ENCODE measurements at places on chromosomes 1 and 21. TPM values are rescaled to one million over a fixed set of nuclear protein-coding genes. Genes with fewer than 3 reads are reported as not detected.

GRCh38 chr1:33031506-33031905, 5.2 kb downstream of the AK2 start:
- H3K27me3 ChIP-seq: no peaks in the 10 kb centered on the region
- no peak for DNase-seq
- no peak overlapping the region for H3K27ac ChIP-seq
- no peak overlapping the region for H3K4me3 ChIP-seq

Gene LRRC71
- polyA plus RNA-seq: not detected

DNA sequence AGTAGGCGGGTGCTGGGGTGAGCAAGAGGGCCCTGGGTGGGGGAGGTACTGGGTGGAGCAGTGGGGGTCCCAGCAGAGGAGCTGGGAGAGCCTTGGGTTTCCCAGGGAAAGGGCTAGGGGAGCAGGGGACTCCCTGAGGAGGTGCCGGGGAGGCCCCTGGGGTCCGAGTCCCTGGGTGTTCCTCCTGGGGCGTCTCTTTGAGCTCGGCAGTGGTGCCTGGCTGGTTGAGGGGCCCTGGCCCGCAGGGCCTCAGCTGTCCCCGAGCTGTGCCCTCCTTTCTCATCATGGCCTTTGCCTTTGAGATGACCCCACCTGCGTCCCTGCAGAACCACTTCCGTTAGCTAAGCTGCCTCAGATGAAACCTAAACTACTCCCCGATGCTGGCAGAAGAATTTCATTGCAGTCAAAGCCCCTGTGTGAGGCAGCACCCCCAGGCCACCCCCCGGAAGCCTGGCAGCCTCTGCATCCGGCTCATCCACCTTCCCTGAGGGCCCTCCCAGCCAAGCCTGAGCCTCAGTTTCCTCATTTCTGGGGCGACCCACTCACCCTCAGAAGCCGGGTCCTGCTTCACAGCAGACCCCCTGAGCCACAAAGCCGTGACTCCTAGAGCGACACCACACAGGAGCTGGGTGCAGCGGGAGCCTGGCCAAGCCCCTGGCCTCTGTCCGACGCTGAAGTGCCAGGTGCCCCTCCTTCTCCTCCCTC, 43.5 kb upstream of the TRAPPC10 start:
- DNase-seq: no peak
- no peaks in the 10 kb centered on the region for H3K4me1 ChIP-seq
- no peak overlapping the region for H3K27ac ChIP-seq
- H3K4me3 ChIP-seq: no peak overlapping the region

DNA sequence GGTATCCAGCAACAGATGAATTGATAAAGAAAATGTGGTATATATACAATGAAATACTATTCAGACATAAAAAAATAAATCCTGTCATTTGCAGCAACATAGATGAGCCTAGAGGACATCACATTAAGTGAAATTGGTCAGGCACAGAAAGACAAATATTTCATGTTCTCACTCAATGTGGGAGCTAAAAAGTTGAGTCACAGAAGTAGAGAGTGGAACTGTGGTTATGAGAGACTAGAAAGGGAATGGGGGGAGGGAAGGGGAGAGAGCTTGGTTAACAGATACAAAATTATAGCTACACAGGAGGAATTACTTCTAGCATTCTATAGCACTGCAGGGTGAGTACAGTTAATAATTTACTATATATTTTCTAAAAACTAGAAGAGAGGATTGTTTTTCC, 37.1 kb upstream of the SERPINC1 start:
- peaks cover 74% of the 10 kb centered on the region for H3K36me3 ChIP-seq
- DNase-seq: no peak
- H3K4me1 ChIP-seq: no peaks in the 10 kb centered on the region
- no peak overlapping the region for H3K4me3 ChIP-seq
- H3K27me3 ChIP-seq: no peaks in the 10 kb centered on the region
- no peak overlapping the region for H3K27ac ChIP-seq

DNA sequence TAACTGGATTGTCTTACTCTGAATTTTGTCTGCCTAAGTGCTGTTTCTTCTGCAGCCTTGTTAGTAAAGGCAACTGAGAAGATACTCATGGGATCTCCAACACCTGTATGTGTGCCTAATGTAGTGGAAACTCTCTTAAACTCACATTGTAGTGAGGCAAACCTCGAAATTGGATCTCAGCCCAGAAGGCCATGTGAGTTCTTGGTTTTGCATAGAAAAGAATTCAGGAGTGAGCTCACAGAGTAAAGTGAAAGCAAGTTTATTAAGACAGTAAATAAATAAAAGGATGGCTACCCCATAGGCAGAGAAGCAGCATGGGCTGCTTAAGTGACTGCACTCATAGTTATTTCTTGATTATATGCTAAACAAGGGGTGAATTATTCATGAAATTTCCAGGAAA, 1344.7 kb downstream of the NCAM2 start:
- H3K4me3 ChIP-seq: no peak overlapping the region
- H3K4me1 ChIP-seq: no peaks in the 10 kb centered on the region
- no peak for DNase-seq
- no peaks in the 10 kb centered on the region for H3K36me3 ChIP-seq
- H3K27me3 ChIP-seq: no peaks in the 10 kb centered on the region

All from B cell (primary cell).